BJ (cell line): ENCODE measurements at places on chromosomes 16 and 17.

DNA sequence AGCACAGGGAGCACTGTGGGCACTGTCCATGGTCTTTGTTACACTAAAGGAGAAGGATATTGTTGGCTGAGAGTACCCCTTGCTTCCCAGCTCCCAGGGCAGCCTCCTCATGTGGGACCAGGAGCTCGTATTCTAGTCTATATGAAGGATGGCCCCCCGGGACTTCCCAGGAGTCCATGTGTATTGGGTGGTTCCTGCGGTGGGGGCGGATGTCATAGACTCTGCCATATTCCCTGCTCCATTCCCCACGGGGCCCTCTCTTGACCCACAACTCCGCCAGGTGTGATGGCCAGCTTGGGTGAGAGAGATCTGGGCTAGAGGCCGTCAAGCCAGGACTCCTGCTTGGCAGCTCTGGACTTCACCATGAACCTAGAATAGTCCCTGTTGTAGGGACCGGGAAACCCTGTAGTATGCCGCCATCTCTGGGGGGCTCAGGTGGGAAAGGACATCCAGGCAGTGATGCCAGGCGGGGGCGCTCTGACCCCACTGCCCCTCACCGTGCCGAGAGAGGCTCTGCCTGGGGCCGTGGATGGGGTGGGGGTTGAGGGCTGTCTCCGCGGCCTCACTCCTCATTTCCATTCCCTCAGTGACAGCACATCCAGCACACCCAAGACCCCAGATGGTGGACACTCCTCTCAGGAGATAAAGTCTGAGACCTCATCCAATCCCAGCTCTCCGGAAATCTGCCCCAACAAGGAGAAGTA is 37.8 kb downstream of the OR1D5 start:
- no peak for DNase-seq

- DNase-seq: peak; percentile 65
Observed at GRCh38 chr16:22192261-22193062, 13.6 kb upstream of the EEF2K start.

GRCh38 chr16:75250809-75251279 is 580 bp downstream of the BCAR1 start:
- DNase-seq: no peak

DNA sequence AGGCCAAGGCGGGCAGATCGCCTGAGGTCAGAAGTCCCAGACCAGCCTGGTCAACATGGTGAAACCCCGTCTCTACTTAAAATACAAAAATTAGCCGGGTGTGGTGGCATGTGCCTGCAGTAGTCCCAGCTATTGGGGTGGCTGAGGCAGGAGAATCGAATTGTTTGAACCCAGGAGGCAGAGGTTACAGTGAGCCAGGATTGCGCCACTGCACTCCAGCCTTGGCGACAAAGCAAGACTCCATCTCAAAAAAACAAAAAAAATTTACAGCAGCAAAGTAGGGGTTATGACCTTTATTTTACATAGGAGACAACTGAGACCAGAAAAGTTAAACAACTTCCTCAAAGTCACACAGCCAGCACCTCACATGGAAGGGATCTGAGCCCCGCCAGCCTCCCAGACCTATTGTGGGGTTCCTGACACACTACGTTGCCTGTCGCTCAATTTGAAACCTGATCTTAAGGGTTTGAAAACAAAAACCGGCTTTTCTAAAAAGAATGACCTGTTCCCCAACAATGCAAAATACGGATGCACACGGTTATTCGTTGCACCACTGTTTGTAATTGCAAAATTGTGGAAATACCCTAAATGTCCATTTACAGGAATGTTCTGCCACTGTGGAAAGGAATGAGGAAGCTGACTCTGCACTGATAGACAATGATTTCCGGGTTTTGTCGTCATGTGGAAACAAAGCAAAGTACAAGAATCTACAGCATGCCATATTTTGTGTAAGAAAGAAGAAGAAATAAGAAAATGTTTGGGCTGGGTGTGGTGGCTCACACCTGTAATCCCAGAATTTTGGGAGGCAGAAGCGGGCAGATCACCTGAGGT is 77.2 kb downstream of the CNGB1 start:
- peak; percentile 66 for DNase-seq

DNA sequence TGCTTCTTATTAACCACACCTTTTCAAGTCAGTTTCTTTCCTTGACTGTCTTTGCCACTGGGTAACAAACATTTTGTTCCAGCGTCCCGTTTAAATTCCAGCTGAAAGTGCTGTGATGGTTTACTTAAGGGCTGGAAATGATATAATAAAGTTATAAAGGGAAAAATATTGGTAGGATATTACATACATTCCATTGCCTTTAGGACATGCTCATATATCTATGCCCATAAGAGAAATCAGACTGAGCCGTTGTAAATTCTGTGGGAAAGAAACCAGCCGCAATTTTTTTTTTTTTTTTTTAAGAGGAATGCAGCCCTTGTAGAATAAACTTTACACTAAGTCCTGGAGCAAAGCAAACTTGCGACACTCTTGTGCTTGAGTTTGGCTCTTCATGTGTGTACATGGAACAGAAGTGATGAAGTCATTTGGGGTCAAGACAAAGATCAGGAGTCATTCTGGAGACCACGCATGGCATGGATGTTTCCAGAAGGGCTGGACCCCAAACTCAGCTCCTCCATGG is 210.9 kb downstream of the XYLT1 start:
- DNase-seq: no peak

GRCh38 chr17:78872486-78872885 is 30.5 kb downstream of the CEP295NL start:
- DNase-seq: no peak

- DNase-seq: no peak
Observed at GRCh38 chr16:85316944-85317343, 204.7 kb upstream of the CIBAR2 start.

- DNase-seq: no peak
Observed at GRCh38 chr17:9684955-9685621, 39.8 kb downstream of the USP43 start.

- no peak for DNase-seq
Observed at GRCh38 chr16:25643633-25644032, 48.1 kb upstream of the HS3ST4 start.

GRCh38 chr16:51151961-51152663 is 1.0 kb upstream of the SALL1 start:
- DNase-seq: no peak

- no peak for DNase-seq
Observed at GRCh38 chr16:50989047-50989446, 162.0 kb downstream of the SALL1 start.

- DNase-seq: no peak
Observed at GRCh38 chr17:29694918-29695563, 72.3 kb upstream of the CORO6 start.

DNA sequence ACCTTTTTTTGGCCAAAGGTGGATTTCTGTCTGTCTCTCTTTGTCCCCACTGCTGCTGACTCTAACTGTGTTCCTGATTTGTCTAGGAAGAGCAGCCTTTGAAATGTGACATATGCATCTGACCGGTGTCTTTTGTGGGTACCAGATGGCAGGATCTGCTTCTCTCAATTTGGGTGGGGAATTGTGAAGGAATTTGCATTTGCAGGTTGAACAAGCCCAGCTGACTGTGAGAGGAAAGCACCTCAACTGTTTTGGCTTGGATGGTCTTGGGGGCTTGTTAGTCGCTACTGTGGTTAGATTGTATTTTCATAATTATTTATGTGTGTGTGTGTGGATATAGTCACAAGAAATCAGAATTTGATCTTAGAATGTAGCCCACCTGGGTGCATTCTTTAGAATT is 37.7 kb upstream of the LCMT1 start:
- DNase-seq: no peak

DNA sequence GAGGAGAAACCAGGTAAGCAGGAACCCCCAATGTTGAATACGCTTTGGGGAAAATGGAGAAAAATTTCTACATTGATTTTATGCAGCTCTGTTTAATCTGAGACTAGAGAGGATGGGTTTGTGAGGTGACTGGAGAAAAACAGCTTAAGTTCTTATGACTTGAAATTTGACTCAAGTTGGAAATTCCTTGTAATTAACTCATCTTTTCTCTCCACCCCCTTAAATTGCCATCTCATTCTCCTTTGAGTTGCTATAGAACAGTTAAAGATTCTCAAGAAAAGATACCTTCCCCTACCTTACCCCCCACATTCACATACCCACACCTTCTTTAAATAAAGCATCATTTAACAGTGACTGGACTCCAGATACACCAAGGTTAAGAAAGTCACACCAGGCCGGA is 24.2 kb downstream of the ZNRF1 start:
- no peak for DNase-seq

DNA sequence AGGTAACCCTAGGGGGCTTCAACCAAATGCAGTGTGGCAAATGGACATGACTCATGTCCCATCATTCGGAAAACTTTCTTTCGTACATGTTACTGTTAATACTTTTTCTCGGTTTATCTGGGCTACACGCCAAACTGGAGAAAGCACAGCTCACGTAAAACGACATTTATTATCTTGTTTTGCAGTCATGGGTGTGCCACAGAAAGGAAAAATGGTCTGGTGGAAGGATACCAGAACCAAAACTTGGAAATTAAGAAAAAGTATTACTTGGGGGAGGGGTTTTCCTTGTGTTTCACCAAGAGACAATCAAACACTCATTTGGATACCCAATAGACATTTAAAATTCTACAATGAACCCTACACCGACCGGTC is 23.6 kb downstream of the ALOX15B start:
- no peak for DNase-seq

GRCh38 chr17:7204336-7204735 is 15.3 kb downstream of the DLG4 start:
- DNase-seq: no peak

- DNase-seq: no peak
Observed at GRCh38 chr16:84979516-84979915, 31.8 kb downstream of the ZDHHC7 start.

DNA sequence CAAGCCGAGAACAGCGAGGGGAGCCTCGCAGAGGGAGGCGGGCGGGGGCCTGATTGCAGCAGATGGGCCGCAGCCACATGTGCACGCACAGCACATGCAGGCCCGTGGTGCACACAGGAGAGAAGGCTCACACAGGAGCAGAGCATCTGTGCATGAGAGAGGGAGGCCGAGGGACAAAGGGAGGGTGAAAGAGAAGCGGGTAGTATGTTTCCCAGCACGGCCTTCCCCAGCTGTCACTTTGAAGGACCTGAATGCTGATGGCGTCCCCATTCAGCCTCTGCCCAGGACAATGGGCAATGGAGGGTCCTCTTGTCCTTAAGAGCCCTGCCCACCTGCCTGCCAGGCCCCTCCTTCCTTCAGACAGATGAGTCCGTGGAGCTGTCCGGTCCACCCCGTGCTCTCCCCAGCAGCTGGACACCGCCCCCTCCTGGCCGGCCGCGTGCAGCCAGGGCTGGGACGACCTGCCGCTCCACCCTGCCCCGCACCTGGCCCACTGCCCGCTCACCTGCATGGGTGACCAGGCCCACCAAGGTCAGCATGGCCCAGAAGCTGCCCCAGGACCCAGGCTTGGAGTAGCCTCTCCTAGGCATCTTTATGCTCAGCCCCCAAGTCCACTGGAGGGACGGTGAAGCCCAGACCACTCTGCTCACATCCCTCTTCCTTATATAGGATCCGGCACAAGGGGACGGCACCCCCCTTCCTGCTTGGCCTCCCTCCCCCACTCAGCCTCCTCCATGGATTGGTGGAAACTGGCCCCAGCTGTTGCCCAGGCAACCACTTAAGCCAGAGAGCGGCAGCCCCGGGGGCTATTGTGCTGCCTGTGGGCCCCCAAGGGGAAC is at the start of gene BTBD17:
Gene BTBD17 (minus strand): TSS at position 639 of the 839 bp plus-strand sequence. CDS start 49 bp downstream, at position 590.
- no peak for DNase-seq

DNA sequence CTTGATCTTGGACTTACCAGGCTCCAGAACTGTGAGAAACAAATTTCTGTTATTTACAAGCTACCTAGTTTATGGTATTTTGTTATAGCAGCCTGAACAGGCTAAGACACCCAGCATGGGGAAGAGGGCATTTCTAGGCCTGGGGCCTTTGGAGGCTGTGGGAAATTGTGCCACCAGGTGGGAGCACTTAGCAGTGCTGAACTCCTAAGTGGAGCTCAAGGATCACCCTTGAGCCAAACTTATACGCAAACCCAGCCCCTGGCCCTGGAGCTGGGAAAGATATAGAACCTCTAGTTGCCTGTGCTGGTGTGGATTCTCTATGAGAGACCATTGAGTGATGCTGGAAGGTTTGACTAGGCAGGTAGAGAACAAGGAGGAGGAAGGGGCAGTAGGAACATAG is 36.1 kb downstream of the MIS12 start:
- no peak for DNase-seq

DNA sequence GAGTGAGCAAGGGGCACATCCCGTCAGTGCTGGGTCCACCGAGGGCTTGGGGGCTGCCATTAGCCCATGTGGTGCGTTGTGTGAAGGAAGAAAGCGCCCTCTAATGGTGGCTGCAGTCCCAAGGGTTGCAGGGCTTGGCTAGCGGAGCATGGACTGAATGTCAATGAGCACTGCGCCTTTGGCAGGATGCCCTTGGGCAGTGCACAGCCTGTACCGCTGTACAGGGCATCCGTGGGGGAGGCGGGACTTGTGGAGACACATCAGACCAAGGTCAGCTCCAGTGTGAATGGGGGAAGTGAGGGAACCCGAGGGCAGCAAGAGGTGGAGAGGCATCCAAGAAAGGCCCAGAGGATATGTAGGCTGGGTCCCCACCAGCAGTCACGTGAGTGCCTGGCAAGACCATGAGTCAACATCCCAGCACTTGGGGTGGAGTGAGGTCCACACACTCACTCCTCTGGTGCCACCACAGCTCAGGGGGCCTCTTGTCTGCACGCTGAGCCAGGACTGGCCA is 75.5 kb upstream of the MED9 start:
- no peak for DNase-seq

DNA sequence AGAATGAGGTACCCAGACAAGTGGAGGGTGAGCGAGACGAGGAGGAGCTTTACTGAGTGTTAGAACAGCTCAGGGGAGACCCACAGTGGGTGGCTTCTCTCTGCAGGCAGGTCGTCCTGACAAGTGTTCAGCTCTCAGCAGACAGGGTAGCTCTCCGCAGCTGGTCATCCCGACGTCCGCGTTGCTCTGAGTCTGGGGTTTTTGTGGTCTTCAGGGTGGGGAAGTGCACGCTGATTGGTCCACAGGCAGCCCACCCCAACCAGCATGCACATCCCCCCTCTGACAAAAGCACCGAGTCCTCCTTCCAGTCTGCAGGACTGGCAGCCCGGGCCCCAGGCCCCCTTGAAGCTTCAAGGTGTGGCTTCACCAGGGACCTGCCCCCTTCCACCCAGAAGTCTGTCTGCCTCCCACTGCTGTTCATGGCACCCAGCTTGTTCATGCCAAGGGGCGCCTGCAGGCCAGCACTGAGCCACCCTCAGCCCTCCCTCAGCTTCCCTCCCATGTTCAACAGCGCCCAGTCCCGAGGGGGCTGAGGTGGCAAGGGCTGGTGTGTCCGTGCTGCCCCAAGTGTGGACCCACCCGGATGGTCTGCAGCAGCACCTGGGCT is 19.9 kb upstream of the WDR45B start:
- DNase-seq: no peak

DNA sequence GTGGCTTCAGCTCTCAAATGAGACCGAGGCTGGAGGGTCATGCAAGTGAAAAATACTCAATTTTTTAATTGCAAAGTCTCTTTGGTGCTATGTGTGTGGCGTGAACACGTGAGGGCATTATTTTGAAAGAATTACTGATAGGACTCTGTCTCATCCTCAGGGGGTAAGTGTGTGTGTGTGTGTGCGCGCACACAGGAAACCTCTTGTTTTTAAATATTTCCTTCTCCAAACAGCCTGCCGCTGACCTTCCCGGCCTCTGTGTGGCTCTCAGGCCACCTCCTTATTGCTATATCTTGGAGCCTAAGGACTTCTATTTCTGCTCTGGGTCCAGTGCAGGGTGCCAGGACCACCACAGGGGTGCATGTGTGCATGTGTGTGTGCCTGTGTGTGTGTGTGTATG is 99.7 kb downstream of the CMIP start:
- DNase-seq: no peak
